ENCODE measurements at places on chromosomes 2 and 18. TPM values are rescaled to one million over a fixed set of nuclear protein-coding genes. Genes with fewer than 3 reads are reported as not detected.

BBS5 gene
- total RNA-seq: 0.35 TPM

DNA sequence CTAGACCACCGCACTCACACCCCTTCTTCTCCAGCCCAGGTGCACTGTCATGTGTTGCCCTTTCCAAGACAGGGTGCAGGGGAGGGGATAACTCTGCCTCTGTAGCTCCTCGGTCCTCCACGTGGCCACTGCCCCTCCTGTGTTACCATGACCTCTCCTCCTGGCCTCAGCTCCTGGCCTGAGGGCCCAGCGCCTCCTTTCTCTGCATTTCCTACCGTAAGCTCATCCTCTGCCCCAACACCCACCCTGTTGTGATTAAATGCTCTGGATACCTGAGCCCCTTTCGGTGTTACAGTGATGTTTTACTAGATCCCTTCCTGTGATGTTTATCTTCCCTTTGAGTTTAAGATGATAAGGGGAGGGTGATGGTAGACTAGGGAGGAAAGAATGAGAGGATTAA, 242.3 kb downstream of the PTPRM start:
- DNase-seq: no peak

C2orf66 gene
- not detected for total RNA-seq

DNA sequence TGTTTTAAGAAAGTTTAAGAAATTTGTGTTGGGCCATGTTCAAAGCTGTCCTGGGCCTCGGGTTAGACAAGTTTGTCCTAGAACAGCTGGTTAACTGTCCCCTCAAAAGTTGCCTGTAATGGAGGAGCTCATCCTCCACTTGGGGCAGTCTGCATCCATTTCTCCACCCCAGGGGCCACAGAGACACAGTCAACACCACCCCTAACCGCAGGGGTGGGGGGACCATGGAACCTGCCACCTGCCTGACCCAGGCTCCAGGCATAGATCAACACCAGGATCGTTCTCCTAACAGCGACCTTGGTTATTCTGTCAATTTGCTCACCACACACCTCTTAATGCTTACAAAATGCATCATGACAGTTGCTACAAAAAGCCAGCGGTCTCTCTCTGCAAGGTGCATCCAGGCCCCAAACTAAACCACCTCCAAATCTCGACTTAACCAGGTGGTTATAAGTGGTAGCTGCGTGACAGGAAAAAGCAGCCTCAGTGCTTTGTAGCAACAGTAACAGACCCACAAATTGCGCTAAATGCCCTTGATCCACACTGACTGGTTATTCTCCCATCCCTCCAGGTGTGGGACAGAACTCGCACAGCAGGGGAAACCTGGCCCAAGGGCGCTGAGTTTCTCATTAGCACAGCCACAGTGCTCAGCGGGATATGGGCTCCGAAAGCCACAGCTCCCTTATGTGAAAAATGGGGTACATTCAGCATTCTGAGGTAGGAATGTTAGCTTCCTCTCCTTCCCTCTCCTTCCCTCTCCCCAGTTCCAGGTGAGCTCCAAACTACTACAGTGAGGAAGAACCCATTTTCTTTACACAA, 48.0 kb downstream of the HDLBP start:
- DNase-seq: peak; percentile 21

- DNase-seq: no peak
Observed at GRCh38 chr2:18373664-18374063, 186.8 kb downstream of the RDH14 start.

SERPINB5 gene
- total RNA-seq: not detected

DNA sequence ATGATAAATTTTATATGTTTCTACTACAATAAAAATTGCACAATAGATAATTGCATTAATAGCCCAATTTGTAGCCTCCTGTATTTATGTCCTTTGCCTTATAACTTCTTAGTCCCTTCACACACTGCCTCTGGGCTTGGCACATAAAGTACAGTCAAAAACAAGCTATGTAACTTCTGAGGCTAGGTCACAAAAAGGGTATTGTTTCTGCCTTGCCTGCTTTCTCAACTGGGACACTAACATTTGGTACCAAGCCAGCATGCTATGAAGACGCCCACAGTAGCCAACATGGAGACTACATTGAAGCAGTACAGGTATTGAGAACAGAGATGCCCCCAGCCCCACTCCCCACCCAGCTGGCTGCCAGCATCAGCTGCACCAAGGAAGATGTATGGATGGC, 5.4 kb upstream of the SLC3A1 start:
- no peak for DNase-seq

DNA sequence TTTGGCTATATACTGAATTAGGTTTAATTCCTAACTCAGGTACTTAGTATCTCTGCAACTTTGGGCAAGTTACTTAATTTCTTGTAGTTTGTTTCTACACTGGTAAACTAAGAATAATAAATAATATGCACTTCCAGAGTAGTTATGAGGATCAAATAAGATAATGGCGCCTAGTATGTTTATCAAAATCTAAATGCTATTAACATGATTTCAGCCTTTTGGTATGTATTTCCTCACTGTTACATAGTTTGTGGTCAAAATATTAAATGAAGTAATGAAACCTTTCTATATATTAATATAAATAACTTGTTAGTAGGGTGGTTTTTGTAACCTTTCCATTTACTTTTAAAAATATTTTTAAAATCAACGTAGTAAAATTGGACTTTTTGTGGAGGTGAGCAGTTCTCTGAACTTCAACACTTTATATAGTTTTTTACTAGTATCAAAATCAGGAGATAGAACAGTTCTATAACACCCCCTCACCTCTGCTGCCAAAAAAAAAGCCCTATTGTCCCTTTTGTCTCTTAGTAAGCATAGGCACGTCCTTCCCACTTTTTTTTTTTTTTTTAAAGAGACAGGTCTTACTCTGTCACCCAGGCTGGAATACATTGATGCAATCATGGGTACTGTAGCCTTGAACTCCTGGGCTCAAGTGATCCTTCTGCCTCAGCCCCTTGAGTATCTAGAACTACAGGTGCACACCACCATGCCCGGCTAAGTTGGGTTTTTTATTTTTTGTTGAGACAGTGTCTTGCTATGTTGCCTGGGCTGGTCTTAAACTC, 44.8 kb downstream of the RAB3GAP1 start:
- no peak for DNase-seq

- no peak for DNase-seq
Observed at GRCh38 chr2:152730591-152731333, 12.3 kb downstream of the ARL6IP6 start.

DNA sequence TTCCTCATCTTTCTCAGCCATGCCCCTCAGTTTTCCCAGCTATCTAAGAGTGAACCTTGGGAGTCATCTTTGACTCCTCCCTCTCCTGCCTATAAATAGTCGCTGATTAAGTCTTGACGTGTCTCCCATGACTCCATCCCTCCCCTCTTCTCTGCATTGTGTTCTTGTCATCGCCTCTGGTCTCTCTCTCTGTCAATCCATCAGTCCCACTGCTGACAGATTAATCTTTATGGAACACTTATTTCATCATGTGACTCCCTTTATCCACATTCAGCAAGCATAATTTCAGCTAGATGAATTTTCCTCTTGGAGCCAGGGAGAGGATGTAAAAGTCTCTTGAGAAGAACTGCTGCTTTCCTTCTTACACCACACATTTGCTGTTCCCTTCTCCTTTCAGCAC, 9.4 kb downstream of the ADAM23 start:
- no peak for DNase-seq

LCT gene
- not detected for total RNA-seq

- no peak for DNase-seq
Observed at GRCh38 chr2:85737961-85738360, 15.8 kb upstream of the ATOH8 start.
